A172 (cell line): ENCODE measurements at places on chromosomes 2 and 18. TPM values are rescaled to one million over a fixed set of nuclear protein-coding genes. Genes with fewer than 3 reads are reported as not detected.

CCDC141 gene
- total RNA-seq, result 0.31 TPM in 1 of 2 replicates, not detected in the other

CPS1 gene
- 28.8 and 50.7 TPM in 2 replicates for total RNA-seq

- peak; percentile 68 for DNase-seq
Measured at GRCh38 chr2:38233231-38233983, 143.7 kb downstream of the ATL2 start.

- DNase-seq, result no peak
Measured at GRCh38 chr18:68848242-68848641, 50.4 kb downstream of the CCDC102B start.

GRCh38 chr2:165571477-165571876 is 102.0 kb downstream of the CSRNP3 start:
- DNase-seq, result no peak

GRCh38 chr2:222052934-222053367 is 245.8 kb downstream of the PAX3 start:
- DNase-seq, result peak; percentile 19

- no peak for DNase-seq
Measured at GRCh38 chr18:36527051-36527450, 229.5 kb downstream of the FHOD3 start.

GRCh38 chr2:109271920-109272319 is 142.9 kb downstream of the SH3RF3 start:
- no peak for DNase-seq

GRCh38 chr2:51638811-51639210 is 606.9 kb upstream of the NRXN1 start:
- DNase-seq, result no peak
